ENCODE measurements at places on chromosomes 6 and 20.

GRCh38 chr20:62818592-62819493, 2.0 kb downstream of the COL9A3 start:
- peak; percentile 78 for DNase-seq

DNA sequence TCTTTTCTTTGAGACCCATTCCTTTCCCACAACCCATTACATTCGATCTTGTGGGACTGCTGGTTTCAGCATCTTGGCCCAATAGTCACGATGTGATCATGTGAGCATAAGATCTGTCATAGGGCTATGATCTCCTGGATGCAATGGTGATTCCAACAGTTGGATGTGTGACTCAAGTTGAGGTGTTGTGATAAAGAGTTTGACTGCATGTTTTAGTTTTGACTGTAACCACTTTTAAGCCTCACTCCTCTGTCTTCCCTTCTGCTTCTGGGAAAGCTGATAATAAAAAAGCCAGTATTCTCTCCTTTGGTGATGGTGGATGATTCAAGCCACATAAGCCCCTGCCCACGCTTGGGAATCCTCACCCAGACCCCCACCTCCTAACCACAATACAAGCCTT, 117.0 kb upstream of the ASCC3 start:
- no peak for DNase-seq

GRCh38 chr6:14900919-14901318, 344.9 kb upstream of the JARID2 start:
- DNase-seq: no peak

- peak; percentile 97 for DNase-seq
Measured at GRCh38 chr6:28335564-28336283, at the start of gene ZSCAN31. Gene ZSCAN31 (minus strand): TSS chr6:28336148. CDS start chr6:28329683, 6,465 bp downstream.

- peak; percentile 36 for DNase-seq
Measured at GRCh38 chr6:39388606-39389483, 66.3 kb upstream of the KCNK16 start.

- DNase-seq: no peak
Measured at GRCh38 chr6:28816909-28817807, 106.6 kb downstream of the TRIM27 start.

GRCh38 chr6:129719692-129720091, 9.7 kb upstream of the ARHGAP18 start:
- DNase-seq: no peak

DNA sequence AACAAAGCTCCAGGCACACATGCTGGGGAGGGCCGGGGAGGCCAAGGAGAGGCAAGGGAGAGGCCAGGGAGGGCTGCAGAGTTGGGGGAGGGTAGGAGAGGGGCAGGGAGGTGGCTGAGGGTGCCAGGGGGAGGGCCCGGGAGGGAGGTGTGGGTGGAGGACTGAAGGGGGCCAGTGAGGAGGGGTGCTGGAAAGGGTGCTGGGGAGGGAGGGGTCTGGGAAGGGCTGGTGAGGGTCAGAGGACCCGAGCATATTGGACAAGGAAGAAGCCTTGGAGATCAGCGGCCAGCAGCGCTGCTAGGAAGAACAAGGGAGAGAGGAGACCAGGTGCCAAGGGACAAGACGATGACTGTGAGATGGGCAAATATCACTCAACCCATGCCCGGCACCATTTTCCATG, 49.7 kb upstream of the GPR31 start:
- DNase-seq: no peak

- no peak for DNase-seq
Measured at GRCh38 chr20:9412309-9412708, 102.1 kb upstream of the LAMP5 start.

DNA sequence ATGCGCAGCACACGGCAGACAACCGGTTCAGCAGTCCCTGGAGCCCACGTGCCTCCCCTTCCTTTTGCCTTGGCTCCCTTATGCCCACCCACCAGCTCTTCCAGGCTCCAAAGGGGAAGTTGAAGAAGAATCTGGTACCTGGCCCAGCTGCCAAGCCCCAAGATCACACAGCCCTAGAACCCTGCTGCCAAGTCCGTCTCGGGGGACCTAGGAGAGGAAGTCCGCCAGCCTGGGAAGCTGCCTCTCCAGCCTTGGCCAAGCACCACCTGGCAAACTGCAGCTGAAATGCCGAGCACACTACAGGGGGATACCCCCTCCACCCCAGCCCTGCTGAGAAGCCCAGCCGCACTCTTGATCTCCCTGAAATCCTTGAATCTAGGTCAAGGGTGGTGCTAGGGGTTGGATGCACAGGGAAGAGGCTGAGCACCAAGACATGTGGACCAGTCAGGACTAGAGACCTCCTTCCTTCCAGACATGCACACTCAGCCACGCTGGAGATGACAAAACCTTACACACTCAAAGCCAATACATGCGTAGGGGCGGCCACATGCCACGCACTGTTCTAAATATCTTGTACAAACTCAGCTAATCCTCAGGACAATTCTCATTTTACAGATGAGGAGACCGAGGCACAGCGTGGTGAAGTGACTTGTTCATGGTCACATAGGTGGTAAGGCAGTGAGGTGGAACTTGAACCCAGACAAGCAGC, 124.1 kb downstream of the PREX1 start:
- DNase-seq: no peak

DNA sequence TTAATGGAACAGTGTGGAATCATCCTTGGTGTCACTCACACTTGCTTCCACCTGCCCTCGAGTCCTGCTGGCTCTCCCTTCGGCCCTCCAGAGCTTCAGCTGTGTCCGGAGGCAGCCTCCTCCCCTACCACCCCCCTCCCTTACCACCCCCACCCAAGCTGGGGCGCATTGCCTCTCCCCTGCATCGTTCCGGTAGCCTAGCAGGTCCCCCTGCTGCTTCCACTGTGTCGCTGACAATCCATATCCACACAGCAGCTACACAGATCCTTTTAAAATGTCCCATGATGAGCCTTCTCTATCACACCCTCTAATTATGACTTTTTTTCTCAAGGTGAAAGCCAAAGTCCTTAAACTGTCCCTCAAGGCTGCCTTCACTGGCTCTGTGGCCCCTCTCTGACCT, 117.6 kb downstream of the TIAM2 start:
- DNase-seq: no peak
